ENCODE measurements at places on chromosomes 5 and 9. TPM values are rescaled to one million over a fixed set of nuclear protein-coding genes. Genes with fewer than 3 reads are reported as not detected.

The PALM2AKAP2 gene
- total RNA-seq: not detected

The FOXD4L4 gene
- total RNA-seq: not detected

The PCDHB4 gene
- not detected for total RNA-seq

The SPATA31E1 gene
- not detected for total RNA-seq

The PLAC8L1 gene
- 0.61 TPM for total RNA-seq

The GOLM1 gene
- total RNA-seq: 2.7 TPM
